ENCODE measurements at places on chromosomes 2 and 18.
A peak's percentile ranks its signal among the peaks of the same experiment; 100 is the strongest.

- no peak for DNase-seq
These were observed 7.9 kb downstream of the BOK start for GRCh38 chr2:241566468-241566867.

GRCh38 chr2:49306925-49307324 is 152.6 kb upstream of the FSHR start:
- DNase-seq, result no peak

- DNase-seq, result no peak
These were observed 628.0 kb downstream of the ZEB2 start for GRCh38 chr2:143891879-143892308.

DNA sequence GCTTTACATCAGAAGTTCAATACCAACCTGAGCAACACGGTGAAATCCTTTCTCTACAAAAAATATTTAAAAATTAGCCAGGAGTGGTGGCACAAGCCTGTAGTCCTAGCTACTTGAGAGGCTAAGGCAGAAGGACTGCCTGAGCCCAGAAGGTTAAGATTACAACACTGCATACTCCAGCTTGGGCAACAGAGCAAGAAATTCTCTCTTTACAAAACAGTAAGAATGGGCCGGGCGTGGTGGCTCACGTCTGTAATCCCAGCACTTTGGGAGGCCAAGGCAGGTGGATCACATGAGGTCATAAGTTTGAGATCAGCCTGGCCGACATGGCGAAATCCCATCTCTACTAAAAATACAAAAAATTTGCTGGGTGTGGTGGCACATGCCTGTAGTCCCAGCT is 113.2 kb downstream of the USP34 start:
- no peak for DNase-seq

GRCh38 chr18:9898792-9899549 is 13.2 kb downstream of the TXNDC2 start:
- DNase-seq, result peak; percentile 71

GRCh38 chr2:138028538-138028937 is 64.3 kb downstream of the HNMT start:
- DNase-seq, result no peak

DNA sequence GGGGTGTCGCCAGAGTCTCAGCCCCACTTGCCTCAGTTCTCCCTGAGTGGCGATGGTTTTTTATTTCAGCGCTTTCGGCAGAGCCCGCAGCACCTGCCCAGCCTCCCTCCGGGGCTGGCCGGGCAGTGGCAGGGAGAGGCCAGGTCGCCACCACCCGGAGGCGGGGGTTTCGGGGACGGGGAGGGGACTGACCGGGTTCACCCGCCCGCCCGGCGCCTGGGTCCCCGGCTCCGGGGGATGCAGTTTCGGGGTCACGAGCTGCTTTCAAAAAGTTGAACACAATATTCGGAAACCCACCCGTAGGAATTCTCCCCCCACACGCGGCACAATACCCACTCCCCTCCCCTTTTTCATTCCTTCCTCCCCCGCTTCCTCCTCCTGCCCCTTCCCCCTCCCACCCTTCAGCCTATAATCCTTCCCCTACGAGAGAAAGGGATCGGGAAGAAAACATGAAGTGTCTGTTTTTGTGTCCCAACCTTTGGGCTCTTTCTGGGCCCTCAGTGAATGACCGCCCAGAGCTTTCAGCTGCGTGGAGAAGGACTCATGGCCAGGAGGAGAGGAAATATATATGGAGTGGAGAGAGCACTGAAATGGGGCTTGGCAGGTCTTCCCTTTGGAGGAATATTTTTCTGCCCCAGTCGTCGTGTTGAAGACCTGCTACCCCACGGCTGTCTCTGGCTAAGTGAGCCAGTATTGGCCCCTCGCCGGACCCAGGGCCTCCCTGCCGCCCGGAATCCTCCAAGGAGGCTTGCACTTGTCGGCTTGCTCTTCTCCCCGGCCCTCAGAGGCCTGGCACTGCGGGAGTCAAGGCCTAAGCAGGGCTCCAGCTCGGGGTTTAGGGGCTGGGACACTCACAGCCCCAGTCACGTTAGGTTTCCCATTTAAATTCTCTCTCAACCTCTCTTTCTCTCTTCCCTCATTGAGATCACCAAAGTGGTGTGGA is 2.1 kb upstream of the SIX3 start:
- DNase-seq, result no peak

GRCh38 chr2:31980674-31981356 is 30.0 kb downstream of the MEMO1 start:
- DNase-seq, result peak; percentile 38

DNA sequence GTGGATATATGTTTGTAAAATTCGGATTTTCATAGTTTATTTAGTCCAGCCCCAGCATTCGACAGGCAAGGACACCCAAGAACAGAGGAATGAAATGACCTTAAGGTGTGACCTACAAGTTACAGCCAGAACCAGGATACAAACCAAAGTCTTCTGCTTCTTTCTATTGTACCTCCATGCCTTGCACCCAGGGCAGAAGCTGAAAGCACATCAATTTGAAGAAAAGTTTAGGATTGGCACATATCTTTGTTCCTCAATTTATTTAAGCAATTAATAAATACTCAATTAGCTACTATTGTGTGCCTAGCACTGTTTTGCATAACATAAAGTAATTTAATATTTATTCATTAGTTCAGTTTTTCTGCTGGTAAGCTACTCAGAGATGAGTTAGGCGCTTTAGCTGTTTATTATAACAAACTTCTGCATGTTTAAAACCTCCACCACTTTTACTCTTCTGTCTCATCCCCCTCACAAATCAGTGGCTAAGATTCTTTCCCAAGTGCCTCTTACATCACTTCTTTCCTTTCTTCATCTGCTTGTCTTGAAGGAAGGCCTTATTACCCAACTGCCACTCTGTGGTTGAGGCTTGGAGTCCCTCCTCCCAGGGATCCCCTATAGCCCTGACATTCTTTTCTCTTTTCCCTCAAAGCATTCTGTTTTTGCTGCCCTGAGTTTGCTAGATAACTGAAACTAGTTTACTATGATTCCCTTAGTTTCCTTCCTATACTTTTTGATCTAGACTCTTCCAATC is 37.1 kb upstream of the DARS1 start:
- no peak for DNase-seq

- no peak for DNase-seq
These were observed 111.8 kb downstream of the TTC27 start for GRCh38 chr2:32739664-32740063.

GRCh38 chr2:237870754-237871651 is 11.6 kb downstream of the RAMP1 start:
- DNase-seq, result no peak

DNA sequence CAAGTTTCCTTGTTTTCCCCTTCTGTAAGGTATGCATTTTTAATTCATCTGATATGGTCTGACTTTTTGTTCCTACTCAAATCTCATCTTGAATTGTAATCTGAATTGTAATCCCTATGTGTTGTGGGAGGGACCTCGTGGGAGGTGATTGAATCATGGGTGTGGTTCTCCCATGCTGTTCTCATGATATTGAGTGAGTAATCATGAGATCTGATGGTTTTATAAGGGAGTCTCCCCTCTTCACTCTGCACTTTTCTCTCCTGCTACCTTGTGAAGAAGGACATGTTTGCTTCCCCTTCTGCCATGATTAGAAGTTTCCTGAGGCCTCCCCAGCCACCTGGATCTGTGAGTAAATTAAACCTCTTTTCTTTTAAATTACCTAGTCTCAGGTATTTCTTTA is 476.1 kb downstream of the LPIN1 start:
- peak; percentile 11 for DNase-seq

GRCh38 chr2:95077861-95078603 is 43.6 kb downstream of the MRPS5 start:
- DNase-seq, result no peak

DNA sequence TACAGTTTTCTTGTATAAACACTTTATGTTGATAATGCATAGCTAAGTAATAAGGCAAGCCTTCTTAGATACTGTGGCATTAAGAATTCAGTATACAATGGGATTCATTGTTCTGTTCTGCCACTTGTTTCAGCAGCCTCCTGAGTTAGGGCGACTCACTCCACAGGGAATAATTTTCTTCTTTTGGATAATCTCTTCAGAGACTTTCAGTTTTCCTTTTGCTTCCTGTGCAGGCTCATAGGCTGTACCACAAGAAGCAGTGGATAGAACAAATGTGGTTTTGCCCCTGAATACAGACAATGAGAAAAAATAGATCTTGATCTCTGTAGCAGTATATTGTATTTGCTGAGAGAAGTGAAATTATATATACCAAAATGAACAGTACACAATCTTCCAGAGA is 298.0 kb downstream of the ZNF407 start:
- DNase-seq, result peak; percentile 40

- peak; percentile 88 for DNase-seq
These were observed 11.7 kb upstream of the MSH6 start for GRCh38 chr2:47771211-47771610.

GRCh38 chr2:113112871-113113270 is 14.5 kb upstream of the IL1RN start:
- DNase-seq, result no peak

- no peak for DNase-seq
These were observed 18.8 kb upstream of the TEX44 start for GRCh38 chr2:231573698-231574421.

- DNase-seq, result no peak
These were observed 199.8 kb downstream of the ZFP36L2 start for GRCh38 chr2:43026426-43027096.

GRCh38 chr18:22709288-22710060 is 223.7 kb upstream of the RBBP8 start:
- DNase-seq, result no peak

GRCh38 chr2:64062840-64063239 is 43.6 kb upstream of the VPS54 start:
- DNase-seq, result peak; percentile 70

GRCh38 chr2:185433824-185434223 is 304.8 kb upstream of the FSIP2 start:
- no peak for DNase-seq
